ENCODE measurements at places on chromosomes 5 and 9.

- no peak for DNase-seq
Observed at GRCh38 chr5:123367739-123368138, 55.5 kb downstream of the CEP120 start.

GRCh38 chr9:16309082-16309468, 561.4 kb downstream of the BNC2 start:
- DNase-seq, result no peak

DNA sequence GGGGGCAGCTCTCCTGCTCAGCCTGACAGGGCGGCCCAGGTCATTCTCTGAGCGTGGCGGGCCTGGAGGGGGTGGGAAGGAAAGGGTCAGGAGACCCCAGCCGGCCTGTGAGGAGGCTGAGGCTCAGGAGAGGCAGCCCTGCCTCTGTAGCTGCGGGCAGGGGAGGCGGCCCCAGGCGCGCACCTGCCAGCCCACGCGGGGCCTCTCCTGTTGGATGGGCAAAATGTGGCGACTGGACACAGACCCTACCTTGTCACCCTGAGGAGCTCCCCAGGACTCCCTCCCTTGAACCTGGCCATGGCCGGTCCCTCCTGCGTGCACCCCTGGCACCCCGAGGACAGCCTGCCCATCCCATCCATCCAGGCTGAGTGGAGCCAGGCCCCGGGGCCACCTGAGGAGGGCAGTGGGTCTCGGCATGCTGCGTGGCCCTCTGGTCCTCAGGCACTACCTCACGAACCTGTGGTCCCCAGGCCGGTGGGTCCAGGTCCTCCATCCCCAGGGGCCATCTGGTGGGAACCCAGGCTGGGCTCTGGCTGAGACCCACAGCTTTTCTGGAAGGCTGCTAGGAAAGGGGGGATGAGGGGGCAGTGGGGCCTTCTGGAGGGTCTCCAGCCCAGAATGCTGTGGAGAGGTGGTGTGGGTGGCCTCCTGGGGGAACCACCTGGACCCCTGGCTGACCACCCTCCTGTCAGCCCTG, 15.1 kb upstream of the NRARP start:
- no peak for DNase-seq

- DNase-seq, result no peak
Observed at GRCh38 chr5:127660047-127660733, 11.3 kb downstream of the CTXN3 start.

DNA sequence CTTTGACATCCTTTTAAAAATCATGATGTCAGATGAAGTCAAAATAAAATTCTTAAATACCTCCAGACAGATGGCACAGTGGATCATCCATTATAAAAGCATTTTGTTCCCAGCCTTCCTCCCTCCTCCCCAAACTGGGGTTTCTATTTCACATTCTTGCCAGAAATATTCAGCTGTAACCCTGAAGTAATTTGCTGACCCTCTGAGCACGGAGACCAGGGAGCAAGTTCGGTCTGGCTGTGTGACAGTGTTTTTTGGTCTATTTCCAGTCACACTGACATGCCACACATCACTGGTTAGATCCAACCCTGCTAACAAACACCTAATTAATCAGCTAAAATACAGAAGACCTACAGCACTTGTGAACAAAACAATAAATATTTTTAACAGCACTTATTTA, 126.2 kb upstream of the DMRT1 start:
- no peak for DNase-seq

All from stimulated activated CD8-positive, alpha-beta memory T cell treated with anti-CD3 and anti-CD28 coated beads, Interleukin-15, amount 100 ng/mL, for 4 hours (primary cell).